Coronary artery (tissue), 2 donors: ENCODE measurements at places on chromosomes 16 and 17.
A peak's percentile ranks its signal among the peaks of the same experiment; 100 is the strongest.

DNA sequence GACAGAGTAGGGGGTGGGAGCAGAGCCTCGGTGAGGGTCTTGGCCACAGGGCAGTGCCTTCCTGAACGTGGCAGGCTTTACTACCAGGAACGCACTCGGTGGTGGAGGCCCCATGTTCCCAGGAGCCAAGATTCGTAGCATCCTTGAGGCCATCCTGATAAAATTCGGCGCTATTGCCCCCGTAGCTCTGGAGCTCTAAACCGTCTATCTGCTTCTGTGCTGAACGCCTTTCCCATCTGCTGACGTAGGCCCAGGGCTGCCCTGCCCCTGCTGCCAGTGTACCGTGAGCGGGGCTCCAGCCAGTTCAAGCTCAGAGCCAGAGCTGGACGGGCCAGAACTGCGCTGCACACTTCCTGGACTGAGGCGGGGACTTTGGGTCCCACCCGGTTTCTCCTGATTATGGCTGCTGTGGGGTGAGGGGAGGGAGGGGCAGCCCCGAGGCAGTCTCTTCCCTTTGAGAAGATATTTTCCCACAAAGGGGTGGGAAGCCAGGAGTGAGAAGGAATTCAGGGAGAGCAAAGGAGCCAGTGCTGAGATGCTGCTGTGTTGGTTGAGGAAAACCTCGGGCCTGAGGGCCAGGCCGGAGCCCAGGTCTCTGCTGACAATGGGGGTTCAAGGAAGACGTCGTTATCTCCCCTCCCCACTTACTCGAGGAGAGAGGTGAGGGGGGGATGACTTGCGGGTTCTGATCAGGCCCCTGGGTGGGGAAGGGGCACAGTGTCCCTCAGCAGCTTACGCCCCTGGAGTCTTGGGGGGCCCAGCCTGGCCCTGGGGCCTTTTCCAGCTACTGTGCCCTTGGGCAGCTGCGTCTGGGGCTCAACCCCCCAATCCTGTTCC lies 29.4 kb downstream of the OR1D5 start:
- DNase-seq: peak; percentile 28

GRCh38 chr16:67459861-67460150 lies 21.2 kb downstream of the ATP6V0D1 start:
- no peak for DNase-seq

GRCh38 chr16:56362706-56363105 lies 62.6 kb downstream of the AMFR start:
- peak; percentile 71 for DNase-seq

GRCh38 chr17:80827646-80828643 lies 163.7 kb upstream of the CHMP6 start:
- no peak for DNase-seq

DNA sequence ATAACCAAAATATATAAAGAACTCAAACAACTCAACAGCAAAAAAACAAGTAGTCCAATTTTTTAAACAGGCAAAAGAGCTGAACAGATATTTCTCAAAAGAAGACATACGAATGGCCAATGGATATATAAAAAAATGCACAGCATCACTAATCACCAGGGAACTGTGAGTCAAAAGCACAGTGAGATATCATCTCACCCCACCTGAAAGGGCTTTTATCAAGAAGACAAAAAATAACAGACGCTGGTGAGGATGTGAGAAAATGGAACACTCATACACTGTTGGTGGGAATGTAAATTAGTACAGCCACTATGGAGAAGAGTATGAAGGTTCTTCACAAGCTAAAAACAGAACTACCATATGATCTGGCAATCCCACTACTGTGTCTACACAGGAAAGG lies 7.4 kb downstream of the XYLT1 start:
- DNase-seq: no peak
